Ureter (tissue), 1 donor: ENCODE measurements at places on chromosomes 6 and 20. TPM values are rescaled to one million over a fixed set of nuclear protein-coding genes. Genes with fewer than 3 reads are reported as not detected.
A peak's percentile ranks its signal among the peaks of the same experiment; 100 is the strongest.

MEP1A gene
- total RNA-seq: not detected

DNA sequence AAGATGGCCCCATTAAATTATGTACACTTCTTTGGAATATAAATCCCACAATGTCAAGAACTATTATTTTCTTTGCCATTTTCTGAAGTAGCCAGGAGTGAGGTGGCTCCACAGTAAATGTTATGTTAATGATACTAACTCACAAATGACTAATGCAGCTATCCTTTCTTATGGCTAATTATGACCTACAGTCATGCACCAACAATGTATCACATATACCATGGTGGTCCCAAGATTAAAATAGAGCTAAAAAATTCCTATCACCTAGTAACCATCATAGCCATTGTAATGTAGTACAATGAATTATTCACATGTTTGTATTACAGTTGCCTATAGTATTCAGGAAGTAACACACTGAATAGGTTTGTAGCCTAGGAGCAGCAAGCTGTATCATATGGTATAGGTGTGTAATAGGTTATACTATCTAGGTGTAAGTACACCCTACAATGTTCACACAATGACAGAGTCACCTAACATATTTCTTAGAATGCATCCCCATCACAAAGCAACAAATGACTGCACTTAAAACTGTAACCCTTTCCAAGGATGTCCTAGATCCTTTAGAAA is 15.3 kb downstream of the ECHDC1 start:
- no peak for DNase-seq

GRCh38 chr6:36556281-36556680 is 9.0 kb upstream of the STK38 start:
- DNase-seq: no peak

- peak; percentile 61 for DNase-seq
Measured at GRCh38 chr20:41889844-41890224, 271.7 kb upstream of the CHD6 start.

- DNase-seq: no peak
Measured at GRCh38 chr20:36092398-36093024, 62.0 kb upstream of the EPB41L1 start.

- no peak for DNase-seq
Measured at GRCh38 chr6:54970337-54970736, 123.8 kb downstream of the FAM83B start.

DNA sequence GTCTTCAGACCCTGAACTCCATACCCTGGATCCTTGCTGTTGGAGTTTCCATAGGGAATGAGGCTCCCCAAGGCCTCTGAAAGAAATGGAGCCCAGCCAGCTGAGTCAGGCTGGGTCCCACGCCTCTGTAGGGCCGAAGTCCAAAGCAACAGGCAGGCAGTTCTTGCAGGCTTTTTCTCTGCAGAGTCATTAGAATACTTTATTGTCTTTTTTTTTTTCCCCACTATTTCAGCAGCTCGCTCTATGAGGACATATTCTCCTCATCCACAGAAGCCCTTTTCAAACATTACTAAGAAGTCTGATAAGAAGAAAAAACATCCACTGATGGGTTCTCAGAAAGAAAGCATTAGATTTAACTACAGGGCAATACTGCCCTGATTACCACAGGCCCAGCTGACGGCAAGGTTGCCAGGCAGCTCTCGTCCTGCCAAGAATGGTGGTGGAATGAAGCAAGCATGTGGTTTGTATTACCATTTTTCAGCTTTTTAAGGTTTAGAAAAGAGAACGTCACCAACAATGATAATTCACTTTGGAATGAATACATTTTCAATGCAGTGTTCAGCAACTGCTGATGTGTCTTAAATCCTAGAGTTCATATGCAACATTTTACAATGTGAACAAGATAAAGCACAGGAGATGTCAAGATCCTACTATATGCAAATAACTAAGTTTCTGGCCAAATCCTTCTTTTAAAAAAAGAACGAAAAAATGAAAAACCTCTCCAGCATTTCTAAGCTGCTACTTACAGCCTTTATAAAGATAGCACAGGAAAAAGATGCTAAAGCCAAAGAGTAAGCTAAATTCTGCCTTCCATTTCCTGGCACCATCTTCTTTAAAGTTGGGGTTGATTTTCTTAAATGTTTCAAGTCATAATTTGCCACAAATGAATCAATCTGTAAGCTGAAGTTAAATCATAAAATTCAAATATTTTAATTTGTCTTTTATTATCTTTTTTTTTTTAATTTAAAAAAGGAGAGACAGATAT is 223.6 kb upstream of the CITED2 start:
- peak; percentile 70 for DNase-seq
